Muscle of arm (tissue), 14 donors: ENCODE measurements at places on chromosomes 1 and 21.

DNA sequence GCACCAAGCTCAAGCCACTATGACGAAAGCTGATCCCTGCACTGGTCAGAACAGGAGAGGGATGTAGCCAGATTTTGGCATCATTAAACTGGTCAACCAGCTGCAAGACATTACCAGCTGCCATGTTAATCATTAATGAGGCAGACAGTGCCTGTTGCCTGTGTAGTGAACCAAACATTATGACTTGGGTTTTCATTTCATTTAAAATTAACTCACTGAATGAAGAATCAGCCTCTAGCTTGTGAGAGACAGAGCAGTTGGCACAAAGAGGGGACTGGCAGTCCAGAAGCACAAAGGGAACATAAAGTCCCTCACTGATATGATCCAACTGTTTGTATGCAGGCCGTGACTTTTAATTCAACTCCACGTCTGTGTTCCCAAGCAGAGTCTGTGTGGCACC is 318.9 kb downstream of the SEC16B start:
- no peak for DNase-seq

- no peak for DNase-seq
Observed at GRCh38 chr1:69976896-69977295, 228.5 kb downstream of the LRRC40 start.

DNA sequence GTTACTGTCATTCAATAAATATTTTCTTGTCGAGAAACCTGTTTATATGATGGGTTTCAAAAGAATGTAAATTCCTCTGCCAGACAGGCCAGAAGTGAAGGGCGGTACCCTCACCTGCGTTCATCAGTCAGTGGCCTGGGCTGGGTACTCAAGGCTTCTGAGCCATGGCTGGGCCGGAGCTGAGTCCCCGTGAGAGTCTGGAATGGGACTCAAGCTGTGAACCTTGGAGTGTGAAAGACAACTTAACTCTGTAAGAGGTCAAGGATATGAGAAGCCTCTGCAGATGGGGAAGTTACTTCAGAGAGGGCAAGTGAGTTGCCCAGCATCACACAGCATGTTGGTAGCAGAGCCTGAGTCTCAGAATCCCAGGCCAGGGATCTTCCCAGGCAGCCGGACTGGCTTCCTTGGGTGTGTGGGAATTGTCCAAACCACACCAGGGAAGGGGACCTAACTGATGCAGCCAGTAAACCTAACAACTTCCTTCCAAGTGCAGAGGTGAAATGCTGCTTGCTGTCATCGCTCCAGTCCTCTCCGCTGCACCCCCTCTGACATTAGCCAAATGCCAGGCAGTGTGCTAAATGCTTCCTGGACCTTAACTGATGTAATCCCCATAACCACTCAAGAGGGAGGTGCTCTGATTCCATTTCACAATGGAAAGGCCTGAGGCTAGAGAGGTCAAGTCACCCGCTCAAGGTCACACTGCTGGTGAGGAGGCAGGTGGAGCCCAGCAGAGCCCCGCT is 4.8 kb downstream of the DISP3 start:
- DNase-seq: no peak

DNA sequence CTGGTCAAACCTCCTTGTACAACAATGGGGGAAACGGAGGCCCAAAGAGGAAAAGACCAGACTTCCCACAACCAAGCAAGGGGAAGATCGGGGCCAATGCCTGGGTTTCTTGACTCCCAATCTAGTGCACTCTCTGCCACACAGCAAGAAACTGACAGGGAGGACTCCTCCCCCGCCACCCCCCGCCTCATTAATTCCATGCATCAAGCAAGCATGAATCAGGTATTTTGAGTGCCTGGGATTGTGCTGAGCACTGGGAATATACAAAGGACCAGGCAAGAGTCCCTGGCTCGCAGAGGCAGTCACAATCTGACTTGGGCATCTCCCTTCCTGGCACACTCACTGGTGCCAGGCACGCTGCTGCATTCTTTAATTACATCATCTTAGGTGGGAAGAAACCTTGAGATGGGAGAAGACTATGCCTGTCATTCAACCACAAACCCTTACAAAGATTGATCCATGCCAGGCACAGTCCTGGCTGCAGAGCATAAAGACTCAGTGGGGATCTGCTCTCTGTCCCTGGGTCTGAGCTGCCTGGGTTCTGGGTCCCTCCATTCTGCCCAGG is 4.4 kb upstream of the KCNC4 start:
- no peak for DNase-seq

- DNase-seq: no peak
Observed at GRCh38 chr1:224192082-224192788, 9.2 kb downstream of the DEGS1 start.

- DNase-seq: no peak
Observed at GRCh38 chr1:54794451-54795355, 6.4 kb downstream of the TTC22 start.

- no peak for DNase-seq
Observed at GRCh38 chr1:192626366-192627179, 9.4 kb upstream of the RGS13 start.

GRCh38 chr1:246365708-246366107 is 141.4 kb downstream of the SMYD3 start:
- DNase-seq: no peak
